Stimulated activated CD4-positive, alpha-beta T cell treated with anti-CD3 and anti-CD28 coated beads, Interleukin-15, amount 100 ng/mL, for 24 hours (primary cell): ENCODE measurements at places on chromosomes 7 and 10.

DNA sequence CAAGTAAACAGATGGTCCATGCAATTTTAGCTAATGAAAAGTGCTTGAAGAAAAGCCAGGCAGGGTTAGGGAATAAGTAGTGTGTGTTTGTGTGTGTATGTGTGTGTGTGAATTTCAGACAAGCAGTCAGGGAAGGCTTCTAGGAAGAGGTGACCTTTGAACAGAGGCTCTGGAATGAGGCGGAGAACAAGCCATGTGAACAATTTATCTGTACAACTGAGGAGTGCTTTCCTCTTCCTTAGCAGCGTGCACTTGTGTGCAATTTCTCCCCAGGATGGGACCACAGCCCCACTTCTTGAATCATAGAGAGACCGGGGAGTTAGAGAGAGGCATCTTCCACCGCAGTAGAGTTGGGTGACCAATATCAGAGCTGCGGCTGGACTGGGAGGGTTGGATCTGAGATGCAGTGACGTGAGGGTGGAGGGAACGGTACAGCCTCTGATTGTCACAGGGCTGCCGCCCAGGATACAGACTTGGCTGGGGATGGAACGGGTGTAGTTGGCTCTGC lies 69.2 kb upstream of the FAM171A1 start:
- DNase-seq, result no peak

DNA sequence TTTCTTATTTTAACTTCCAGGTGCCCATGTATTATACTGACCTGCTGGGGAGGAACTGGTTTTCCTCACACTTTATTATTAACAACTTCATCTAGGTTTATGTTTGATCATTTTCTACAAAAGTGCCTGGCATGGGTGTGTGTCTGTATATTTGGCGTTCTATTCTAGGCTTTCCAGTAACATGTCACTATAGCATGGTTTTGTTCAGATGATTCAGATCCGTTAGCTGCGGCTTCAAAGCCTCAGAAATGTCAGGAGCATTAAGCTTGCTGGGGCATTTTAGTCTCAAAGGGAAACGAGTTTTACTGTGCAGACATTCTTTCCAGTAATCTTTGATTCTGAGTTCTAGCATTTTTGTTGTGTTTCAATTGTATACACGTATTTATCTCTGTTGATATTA lies 2.3 kb downstream of the INPP5A start:
- DNase-seq, result peak; percentile 55

DNA sequence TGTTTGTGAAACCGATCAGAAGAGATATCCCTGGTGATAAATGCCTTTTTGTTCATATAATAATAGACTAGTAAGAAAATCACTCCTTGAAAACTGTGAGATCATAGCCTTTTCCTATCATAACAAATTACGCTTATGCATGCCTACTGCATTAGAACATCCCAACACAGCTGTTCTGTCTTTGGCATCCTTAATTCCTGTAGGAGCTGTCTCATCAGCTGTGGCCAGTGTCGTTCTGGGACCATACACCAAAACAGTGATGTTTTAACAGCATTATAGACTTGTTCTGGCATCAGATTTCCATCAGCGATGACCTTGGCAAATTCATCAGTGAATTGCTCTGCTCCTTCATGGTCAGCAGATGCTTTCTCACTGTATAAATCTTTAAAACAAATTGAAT lies 423.6 kb upstream of the LRGUK start:
- no peak for DNase-seq

GRCh38 chr10:102131286-102132170 lies 1.3 kb upstream of the PPRC1 start:
- DNase-seq, result no peak

DNA sequence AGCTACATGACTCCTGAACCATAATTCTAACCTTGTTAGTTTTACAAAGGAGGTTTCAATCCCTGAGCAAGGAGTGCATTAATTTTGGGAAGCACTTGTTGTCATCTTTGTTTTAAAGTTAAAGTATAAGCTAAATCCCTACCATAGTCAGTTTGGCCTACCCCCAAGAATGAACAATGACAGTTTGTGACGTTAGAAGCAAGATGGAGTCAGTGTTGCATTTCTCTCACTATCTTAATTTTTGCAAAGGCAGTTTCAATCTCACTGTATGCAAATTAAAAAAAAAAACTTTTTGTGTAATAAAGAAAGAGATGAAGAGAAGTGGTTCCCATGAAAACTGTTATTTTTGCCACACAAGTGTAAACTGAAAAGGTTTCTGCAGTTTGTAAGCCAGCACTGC lies 50.7 kb upstream of the PIK3AP1 start:
- DNase-seq, result no peak

DNA sequence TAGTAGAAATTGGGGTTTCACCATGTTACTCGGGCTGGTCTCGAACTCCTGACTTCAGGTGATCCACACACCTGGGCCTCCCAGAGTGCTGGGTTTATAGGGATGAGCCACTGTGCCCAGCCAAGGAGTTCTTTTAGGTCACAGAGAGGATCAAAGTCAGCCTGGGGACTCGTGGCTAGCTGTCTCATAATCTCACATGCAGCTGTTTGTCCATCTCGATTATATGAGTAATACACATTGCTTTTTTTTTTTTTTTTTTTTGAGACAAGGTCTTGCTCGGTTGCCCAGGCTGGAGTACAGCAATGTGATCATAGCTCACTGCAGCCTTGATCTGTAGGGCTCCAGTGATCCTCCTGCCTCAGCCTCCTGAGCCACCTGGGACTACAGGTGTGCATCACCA lies 2.2 kb downstream of the IFT22 start:
- DNase-seq, result no peak

- DNase-seq, result no peak
These were observed 21.1 kb downstream of the KNDC1 start for GRCh38 chr10:133180965-133181639.

DNA sequence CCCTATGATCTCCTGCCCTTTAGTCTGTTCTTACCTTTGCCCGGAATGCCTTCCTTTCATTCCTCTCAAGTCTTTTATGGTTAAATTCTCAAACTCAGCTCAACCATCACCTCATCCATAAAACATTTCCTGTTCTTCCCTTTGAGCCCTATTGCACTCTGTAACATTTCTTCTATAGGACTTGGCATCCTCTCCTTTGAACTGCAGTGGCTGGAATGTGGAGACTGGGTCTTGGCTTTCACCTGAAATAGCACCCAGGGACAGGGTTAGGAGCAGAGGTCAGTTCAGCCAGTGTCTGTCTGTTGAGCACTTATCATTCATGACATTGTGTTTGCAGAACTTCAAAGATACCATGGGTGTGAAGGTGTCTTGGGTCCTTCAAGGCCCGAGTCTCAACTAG lies 7.2 kb downstream of the NFE2L3 start:
- DNase-seq, result no peak

DNA sequence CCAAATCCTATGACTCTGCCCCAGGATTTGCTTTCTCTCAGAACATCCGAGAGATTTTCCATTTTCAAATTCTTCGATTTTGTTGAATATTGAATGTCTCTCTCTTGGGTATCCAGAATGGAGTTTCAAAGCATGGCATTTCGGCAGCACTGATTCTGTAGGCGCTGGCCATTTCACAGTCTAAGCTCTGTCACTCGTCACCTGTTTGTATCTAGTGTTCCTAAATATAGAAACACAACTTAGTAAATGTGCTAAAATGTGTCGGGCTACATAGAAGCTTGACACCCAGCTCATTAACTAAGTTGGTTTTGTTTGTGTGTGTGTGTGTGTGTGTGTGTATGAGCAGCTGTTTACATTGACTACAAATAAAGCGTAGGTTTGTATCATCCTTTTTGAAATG lies 173.5 kb upstream of the FZD1 start:
- DNase-seq, result no peak

- no peak for DNase-seq
These were observed 71.5 kb upstream of the SMNDC1 start for GRCh38 chr10:110376021-110376766.

DNA sequence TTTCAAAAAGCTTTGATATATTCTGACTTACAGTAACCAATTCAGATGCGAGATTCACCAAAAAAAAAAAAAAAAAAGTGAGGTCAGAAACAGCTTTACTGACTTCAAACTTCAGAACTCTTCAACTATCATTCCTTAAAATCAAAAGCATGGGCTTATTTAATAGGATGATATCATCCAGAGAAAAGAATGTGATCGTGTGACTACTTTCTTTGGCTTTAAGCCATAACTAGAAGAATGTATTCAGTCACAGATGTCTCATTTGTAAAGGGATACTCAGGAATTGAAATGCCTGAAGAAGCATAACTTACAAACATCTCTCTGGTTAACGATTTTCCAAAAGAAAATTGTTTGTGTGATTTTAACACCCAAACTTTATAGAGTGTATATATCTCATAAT lies 11.5 kb downstream of the TPK1 start:
- no peak for DNase-seq

- no peak for DNase-seq
These were observed 222.6 kb downstream of the ADARB2 start for GRCh38 chr10:1514681-1515080.

GRCh38 chr10:133176546-133176945 lies 16.5 kb downstream of the KNDC1 start:
- no peak for DNase-seq
